ENCODE measurements at places on chromosomes 5 and 9.

- no peak for DNase-seq
Observed at GRCh38 chr9:86272221-86272620, 10.1 kb downstream of the ISCA1 start.

- DNase-seq = no peak
Observed at GRCh38 chr9:107158321-107158720, 124.8 kb upstream of the RAD23B start.

GRCh38 chr9:80964374-80964773 is 725.0 kb downstream of the TLE1 start:
- no peak for DNase-seq

DNA sequence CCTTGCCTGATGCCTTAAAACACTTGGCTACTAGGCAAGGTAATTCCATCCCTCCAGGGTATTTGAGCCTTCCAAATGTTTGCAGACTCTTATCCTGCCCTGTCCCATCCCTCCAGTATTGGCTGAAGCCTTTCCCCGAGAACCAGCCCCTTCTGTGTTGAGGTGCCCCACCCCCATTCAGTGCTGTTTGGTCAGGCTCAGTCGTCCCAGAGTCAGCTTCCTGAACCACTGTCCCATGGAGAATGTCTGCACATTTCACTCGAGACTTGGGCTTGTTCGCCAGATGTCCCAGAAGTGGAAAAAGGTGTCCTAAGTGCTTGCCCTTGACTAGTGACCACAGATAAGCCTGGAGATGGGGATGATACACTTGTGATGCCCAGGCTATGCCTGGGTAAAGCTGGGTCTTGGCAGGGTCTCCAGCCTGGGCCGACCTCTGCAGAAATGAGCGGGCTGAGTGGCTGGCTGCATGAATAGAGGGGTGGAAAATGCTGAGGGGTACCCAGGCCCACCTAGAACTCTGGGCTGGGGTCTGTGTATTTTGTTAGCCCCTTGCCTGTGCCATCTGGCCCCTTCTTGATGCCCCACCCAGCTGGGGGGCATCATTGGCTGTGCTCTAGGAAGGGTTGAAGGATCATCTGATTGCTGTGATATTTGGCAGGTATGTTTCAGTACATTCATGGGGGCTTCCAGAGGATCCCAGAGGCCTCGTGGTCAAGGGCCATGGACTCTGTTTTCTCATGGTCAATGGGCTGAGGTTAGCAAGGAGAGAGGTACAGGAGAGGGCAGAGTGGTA is 178.4 kb downstream of the MACROH2A1 start:
- no peak for DNase-seq

GRCh38 chr9:19192202-19193028 is 38.1 kb upstream of the DENND4C start:
- DNase-seq = no peak

DNA sequence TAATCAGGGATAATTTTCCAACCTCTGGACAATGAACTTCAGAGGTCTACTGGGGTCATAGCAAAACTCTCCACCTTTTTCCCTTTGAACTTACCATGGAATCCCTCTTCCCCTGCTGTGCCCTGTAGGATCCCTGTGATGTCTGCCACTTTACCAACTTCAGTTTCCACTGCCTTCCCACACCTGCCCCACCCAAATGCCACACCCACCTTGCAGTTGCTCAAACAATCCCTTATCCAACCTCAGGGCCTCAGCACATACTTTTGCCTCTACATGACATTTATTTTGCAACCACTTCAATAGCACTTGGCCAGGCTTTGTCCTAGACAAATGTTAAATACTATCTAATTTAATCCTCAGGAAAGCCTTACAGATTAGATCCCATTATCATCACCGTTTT is 463.7 kb upstream of the WWC1 start:
- DNase-seq = no peak

GRCh38 chr5:143913008-143913752 is 101.2 kb downstream of the HMHB1 start:
- DNase-seq = no peak

- DNase-seq = no peak
Observed at GRCh38 chr9:84841931-84842330, 172.4 kb downstream of the NTRK2 start.

DNA sequence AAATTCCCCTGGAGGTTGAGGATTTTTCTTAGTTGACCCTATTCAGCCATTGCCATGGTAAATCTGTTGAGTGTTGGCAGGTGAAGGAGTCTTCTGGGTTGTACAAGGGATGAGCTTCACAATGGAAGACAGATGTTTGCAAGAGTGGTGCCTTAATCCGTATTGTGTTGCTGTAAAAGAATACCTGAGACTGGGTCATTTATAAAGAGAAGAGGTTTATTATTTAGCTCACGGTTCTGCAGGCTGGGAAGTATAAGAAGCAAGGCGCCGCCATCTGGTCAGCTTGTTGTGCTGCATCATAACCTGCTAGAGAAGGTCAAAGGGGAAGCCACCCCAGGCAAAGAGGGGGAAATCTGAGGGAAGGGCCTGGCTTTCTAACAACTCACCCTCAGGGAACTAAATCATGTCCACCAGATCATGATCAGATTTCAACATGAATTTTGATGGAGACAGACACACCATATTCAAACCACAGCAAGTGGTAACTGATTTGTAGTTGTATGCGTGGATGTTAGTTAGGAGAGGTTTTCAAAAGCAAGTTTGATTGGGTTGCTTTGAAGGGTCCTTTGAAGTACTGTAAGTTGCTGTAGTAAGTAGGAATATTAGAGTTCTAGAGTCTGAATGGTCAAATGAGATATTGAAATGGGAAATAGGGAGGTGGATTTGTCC is 2.5 kb downstream of the TNPO1 start:
- peak; percentile 37 for DNase-seq

DNA sequence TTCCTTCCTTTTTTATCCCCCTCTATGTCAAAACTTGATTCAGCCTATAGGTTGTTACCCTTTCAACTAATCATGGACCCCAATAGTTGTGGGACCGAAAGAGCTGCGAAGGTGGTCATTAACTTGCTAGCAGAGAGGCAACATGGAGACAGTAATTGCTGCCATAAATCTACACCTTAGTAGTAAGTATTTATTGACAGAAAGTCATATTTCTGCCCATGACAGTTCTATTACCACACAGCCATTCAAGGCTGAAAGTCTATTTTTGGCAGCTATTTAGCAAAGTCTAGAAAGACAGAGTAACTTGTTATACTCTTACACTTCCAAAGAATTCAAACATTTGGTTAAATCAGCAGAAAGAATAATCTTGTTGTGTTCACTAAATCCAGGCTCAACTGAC is 236.2 kb downstream of the PRELID2 start:
- DNase-seq = no peak

GRCh38 chr5:2633992-2634391 is 117.5 kb downstream of the IRX2 start:
- DNase-seq = no peak

- no peak for DNase-seq
Observed at GRCh38 chr9:136695435-136695895, 8.2 kb upstream of the AGPAT2 start.

DNA sequence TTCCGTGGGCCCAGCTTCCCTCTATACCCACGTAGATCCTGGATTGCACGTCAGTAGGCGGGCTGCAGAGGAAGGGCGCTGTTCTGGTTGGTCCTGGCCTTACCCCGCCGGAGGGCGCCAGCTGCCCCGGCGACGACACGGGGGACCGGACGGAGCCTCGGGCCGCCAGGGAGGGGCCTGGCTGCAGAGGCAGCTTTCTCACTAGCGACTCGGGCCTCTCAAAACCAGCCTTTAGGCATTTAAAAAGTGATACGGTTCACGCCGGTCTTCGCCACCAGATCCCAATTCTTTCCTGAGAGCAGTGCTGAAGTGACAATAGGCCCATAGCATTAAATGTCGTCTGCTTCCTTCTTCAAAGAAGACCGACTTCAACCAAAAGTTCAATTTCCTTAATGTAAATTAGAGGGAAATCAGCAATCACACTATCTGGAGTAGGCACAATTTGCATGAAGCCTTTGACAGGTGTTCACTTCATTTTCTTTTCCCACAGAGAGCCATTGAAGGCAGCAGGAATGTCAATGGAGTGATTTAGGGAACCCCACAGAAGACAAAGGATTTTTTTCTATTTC is 17.6 kb upstream of the UBE2D2 start:
- DNase-seq = peak; percentile 17

DNA sequence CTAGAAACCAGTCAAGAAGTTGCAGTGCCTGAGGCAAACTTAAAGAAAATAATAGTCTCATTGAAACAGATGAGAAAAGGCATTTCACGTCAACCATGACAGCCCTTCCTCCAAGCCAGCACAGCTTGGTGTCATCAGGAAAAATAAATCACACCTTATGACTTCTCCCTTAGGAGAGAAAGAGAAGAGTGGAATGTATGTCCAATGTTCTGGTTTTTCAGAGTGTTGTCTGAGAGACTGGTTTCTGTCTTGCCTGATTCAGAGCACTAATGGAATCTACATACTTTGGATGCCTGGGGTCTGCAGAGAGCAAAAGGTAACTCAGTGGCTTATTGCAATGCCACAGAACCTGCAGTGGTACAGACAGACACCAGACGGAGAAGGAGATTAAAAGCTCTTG is 105.5 kb upstream of the PDE4D start:
- no peak for DNase-seq

- no peak for DNase-seq
Observed at GRCh38 chr9:127545196-127546124, 66.6 kb upstream of the STXBP1 start.

DNA sequence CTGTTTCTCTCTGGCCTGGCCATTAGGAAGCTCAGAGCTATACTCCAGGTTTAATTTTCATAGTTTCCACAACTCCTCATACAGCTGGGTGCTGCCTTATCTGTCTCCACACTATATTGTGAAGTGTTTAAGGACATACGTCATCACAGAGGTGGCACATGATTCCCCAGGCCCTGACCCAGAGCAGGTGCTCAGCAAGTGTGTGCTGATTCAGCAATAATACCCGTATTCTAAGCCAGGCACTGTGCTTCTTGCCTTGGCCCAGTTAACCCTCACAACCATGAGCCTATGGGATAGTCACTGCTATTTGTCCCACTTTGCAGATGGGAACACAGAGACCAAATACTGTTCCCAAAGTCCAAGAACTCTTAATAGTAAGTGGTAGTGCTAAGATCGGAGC is 93.5 kb upstream of the SMIM23 start:
- DNase-seq = no peak

DNA sequence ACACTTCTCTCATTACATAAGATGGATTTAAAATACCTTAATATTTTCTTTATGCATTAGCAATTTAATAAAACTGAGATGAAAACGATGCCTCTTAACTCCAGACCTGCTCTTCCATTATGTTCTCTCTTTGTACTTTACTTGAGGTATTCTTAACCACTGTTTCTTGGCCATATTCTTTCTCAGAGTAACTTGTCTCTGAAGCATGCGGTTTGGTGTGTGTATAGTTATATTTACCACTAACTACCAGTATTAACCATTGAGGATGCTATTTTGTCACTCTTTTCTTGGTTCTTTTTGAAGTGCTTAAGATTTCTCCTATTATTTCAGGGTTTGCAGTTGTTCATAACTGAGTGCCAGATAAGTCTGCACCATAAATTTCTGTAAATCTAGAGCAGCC is 17.9 kb downstream of the TMEM167A start:
- DNase-seq = no peak

DNA sequence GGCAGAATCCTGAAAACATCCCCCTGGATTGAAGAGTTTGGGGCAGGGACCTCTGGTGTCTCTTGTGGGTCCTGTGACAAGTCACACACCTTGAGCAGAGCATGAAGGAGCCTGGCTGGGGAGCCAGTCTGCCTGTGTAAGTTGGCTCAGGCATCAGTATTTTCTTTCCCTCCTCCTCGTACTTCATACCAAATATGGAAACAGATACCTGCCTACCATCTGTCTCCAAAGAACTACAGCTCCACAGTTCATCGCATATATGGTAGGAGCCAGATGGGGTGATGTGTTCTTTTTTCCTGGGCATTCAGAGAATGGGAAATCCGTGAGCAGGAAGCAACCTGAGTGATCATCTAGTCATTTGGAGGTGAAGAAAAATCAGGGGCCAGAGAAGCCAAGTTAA is 177.3 kb upstream of the RAD23B start:
- no peak for DNase-seq

DNA sequence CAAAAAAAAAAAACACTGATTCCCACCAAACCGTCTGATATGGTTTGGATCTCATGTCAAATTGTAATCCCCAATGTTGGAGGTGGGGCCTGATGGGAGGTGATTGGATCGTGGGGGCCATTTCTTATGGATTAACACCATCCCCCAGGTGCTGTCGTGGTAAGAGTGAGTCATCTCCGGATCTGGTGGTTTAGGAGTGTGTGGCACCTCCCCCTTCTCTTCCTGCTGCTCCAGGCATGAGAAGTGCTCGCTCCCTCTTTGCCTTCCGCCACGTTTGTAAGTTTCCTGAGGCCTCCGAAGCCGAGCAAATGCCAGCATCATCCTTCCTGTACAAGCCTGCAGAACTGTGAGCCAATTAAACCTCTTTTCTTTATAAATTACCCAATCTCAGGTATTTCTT is 45.2 kb downstream of the HSD17B3 start:
- DNase-seq = no peak

GRCh38 chr5:88979244-88979643 is 96.3 kb upstream of the MEF2C start:
- DNase-seq = no peak

- DNase-seq = no peak
Observed at GRCh38 chr9:90960941-90961340, 159.3 kb downstream of the SYK start.

DNA sequence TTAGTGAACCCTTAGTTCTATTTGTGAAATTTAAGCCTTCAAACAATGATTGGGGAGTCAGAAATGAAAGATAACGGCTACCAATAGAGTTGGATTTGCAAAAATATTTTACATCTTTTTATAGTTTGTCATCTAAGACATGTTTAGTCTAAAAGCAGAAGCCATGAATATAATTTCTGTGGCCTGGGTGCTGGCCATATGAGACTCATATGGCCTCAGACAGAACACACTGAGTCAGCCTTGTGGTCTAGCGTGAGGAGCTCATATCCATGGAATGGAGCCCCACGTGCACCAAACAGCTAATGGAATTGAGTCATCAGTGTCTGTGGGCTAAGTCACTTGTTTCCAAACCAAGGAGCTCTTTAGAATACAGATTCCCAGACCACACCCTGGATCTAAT is 240.7 kb upstream of the NREP start:
- no peak for DNase-seq

DNA sequence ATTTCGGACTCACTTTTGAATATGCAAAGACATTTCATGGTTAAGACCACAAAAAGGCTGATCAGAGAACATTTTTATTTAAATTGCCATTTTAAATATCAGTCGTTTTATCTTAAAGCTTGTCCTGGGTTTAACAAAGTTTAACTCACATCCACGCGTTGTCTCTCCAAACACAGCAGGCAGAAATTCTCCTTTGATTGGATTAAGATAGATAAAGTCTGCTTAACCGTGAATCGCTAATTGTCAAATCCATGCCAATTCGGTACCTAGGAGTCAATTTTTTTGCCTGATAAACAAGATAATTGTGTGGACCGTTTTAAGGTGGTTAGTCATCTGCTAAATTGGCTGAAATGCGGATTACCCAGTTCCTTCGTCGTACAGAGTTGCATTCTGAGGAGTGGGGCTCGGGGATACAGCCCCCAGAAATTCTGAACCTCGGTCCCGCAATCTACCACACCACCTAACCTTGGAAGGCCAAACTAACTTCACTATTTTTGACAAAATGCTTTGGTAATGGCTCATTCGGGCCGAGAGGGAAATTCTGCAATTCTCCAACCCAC is 665 bp upstream of the BTF3 start:
- DNase-seq = no peak

Data from effector memory CD8-positive, alpha-beta T cell (primary cell).